ENCODE measurements at places on chromosomes 7 and 10.

GRCh38 chr10:84026821-84027257 is 112.5 kb upstream of the GHITM start:
- DNase-seq = peak; percentile 58

DNA sequence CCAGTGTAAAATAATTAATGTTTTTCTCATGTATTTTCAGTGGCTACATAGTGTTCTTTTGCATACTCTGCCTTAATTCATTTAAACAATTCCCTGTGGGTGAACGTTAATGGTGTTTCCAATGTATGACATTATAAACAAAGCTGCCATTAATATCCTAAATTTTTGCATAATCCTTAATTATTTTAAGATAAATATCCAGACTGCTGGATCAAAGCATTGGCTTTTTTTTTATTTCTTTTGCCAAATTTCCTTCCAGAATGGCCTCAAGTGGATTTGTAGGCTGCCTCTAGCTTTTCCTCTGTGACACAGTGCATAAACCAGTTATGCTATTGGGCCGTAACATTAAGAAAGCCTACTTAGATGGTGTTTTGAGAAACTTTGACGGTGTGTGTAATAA is 29.5 kb downstream of the MCM10 start:
- no peak for DNase-seq

DNA sequence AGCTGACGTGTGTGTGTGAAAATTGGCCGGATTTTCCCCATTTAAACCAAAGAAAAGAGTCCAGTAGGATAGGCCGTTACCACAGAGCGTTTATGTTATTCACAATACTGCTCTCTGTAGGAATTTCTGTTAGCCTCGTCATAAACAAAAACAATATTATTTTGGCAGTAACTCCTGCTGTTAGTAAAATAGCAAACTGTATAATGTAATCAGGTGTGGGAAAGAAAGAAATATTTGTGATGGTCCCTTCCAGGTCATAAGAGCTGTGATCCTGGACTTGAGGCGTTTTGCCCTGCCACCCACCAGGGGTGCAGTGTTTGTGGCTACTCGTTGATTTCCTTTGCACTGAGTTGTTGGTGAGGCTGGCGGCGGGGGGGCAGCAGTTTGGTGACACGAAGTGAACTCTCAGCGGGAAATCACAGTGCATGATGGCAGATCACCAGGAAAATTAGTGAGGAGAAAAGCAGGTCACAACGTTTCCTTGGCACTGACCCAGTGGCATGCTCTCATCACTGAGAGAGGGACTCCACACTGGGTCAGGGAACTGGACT is 2.8 kb downstream of the EEPD1 start:
- peak; percentile 32 for DNase-seq

DNA sequence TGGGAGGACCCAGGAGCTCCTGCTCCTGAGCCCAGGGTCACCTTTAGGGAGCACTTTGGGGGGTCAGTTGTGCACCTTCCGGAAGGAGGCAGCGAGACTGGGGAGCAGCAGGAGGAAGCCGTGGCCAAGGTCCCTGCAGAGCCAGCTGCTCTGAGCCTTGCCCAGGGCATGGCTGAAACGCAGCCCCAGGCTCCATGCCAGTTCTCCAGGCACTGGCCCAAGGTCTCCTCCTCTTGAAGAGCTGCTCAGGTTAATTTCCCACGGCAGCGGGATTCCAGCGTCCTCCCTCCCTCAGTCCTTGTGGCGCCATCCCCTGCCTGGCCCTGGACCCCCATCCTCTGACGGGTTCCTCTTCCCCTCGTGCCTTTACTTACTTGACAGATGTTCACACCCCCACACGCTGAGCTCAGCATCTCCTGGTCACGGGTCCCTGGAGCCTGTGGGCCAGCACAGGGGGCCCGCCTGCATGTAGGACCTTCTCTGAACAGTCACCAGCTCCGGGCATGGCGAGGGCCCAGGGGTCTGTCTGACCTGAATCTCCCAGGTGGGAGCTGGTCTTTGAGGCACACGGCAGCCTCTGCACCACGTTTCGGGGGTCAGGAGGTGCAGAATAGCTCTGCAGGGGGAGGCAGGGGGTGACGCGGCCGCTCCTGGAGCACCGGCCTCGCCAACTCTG is 16.7 kb upstream of the CFAP46 start:
- no peak for DNase-seq

DNA sequence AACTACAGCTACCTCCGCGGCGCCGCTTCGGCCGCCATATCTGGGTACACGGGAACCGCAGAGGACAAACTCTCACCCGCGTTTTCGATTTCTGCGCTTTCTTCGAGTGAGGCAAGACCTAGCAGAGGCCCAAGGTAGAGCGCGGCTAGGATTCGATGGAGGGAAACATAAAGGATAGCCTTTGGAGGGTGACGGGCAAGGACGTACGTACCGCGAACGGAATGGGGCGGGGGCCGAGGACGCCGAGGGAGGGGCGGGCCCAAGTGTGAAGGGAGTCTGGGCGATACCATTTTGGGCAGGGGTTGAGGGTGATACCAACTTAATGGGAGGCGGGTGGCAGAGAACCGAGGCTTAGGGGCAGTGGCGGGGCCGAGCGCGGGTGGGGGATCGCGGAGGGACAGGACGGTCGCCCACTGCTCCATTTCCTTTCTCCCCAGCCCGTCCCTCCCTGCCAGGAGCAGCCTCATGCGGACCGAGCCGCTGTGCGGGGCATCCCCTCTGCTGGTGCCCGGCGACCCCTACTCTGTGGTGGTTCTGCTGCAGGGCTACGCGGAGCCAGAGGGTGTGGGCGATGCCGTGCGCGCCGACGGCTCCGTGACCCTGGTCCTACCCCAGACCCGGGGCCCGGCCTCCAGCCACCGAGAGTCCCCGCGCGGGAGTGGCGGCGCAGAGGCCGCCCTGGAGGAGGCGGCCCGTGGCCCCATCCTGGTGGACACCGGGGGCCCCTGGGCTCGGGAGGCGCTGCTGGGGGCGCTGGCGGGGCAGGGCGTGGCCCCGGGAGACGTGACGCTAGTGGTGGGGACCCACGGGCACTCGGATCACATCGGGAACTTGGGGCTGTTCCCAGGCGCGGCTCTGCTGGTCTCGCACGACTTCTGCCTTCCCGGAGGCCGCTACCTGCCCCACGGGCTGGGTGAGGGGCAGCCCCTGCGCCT is at the start of gene MBLAC1:
Gene MBLAC1, plus strand, starts transcription at position 37 of the 935 bp plus-strand sequence. Its CDS starts 429 bp downstream, at position 466.
- peak; percentile 94 for DNase-seq

DNA sequence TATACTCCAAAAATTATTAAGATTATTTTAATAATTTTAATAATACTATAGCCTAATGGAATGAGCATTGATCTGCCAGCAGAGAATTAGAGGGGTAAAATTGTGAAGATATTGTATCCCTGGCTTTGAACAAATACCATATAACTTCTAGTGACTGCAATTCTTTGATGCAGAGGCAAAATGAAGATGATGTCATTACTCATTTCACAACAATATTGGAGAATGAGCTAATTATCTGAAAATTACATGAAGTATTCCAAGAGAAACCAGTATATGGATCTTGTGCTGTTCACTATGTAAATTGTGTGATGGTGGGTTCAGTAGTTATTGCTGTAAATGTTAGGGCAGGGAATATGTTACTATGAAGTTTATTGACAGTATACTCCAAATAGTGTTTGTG is 80.2 kb downstream of the CFTR start:
- no peak for DNase-seq

GRCh38 chr7:57425969-57426628 is 23.9 kb upstream of the ZNF716 start:
- no peak for DNase-seq

- no peak for DNase-seq
Observed at GRCh38 chr7:139046143-139046542, 10.3 kb upstream of the ZC3HAV1L start.

- DNase-seq = no peak
Observed at GRCh38 chr10:45243261-45243660, 72.1 kb downstream of the OR13A1 start.

DNA sequence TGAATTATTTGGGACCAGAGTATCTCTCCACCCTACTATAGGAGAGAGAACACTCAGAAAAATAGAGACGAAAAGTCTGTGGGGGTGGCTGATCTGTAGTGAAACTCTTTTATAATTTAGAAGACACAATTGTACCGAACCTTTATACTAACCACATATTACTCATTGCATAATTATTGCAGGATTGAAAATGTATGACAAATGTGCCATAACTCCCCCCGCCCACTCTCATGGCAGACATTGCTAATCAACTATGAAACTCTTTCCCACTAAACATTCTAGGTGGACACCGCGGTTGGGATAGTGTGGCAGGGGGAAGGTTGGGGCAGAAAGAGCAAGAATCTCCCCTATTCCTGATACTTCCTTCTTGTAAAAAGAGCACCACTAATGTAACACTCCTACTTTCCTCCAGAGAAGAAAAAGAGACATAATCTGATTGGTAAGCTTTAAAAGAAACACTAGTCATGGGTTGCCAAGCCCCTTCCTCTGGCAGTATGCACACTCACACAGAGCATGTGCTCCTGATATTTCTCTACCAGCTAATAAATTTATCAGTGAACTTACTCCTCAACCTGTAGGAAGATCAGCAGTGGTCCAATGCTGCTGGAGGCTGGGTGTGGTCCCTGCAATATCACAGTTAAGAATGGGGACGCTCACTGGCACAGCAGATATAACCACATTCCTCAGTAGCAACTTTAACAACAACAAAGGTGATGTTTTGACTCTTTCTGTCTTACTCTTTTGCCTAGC is 18.7 kb upstream of the ARID5B start:
- no peak for DNase-seq

DNA sequence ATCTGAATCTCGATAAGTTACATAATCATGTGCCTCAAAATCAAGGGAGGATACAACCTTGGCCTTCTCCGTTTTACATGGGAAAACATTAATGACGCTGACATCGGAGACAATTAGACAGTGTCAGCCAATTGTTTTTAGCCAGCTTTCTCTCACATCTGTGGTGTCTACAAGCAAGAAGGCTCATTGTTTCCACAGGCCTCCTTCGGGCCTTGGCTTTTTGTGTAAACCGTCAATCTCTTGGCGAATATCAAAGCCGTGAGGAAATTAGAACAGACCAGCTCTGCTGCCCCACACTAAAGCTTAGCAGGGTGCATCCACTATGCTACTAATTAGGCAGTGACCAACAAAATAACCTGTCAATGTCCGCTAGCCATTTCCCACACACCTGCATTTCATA is 43.2 kb downstream of the VAX1 start:
- peak; percentile 88 for DNase-seq

DNA sequence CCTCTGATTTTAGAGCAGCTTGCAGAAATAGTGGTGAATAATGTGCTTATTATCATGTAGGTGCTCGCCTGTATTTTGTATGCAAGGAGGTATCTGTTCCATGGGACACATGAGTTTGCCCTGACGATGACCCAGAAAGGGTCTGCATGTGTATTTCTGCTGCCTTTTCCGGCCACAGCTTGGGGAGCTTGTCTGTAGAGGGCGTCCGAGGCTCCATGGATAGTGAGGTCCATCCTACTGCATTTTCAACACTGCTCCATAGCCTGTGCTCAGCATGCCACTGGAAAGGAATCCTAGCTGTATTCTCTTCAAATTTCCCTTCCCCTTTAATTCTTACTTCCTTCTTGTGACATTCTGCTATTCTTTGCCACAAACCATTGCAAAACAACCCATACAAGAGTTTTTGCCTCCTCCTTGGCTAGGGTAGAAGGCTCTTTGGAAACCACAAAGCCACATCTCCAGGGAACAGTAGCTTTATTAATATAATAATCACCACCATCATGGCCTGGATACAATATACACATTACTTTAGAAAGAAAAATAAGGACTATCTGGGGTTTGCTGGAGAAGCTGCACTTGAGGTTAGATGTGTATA is 127.7 kb downstream of the DYNC1I1 start:
- peak; percentile 48 for DNase-seq
